ENCODE measurements at places on chromosomes 7 and 10.
A peak's percentile ranks its signal among the peaks of the same experiment; 100 is the strongest.

GRCh38 chr7:101939136-101939695 is 121.8 kb downstream of the CUX1 start:
- DNase-seq = no peak

- DNase-seq = no peak
These were observed 52.5 kb downstream of the LYZL2 start for GRCh38 chr10:30577048-30577447.

DNA sequence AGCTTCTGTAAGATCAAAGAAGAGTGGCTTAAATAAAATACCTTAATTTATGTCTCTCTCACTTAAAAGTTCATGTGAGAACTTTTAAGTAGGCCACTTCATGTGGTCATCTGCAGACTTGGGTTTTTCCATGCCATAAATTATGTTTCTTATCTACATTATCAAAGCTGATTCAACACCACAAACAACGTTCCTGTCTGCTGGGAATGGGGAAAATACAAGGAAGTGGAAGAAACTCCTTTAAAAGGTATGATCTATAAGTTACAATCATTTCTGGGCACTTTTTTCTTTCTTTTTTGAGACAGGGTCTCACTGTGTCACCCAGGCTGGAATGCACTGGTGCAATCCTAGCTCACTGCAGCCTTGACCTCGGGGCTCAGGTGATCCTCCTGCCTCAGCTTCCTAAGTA is 16.9 kb upstream of the OTUD1 start:
- peak; percentile 25 for DNase-seq

- no peak for DNase-seq
These were observed 160.4 kb downstream of the HDAC9 start for GRCh38 chr7:18655912-18656311.

Measured in EL (cell line).